ENCODE measurements at places on chromosomes 7 and 10.

DNA sequence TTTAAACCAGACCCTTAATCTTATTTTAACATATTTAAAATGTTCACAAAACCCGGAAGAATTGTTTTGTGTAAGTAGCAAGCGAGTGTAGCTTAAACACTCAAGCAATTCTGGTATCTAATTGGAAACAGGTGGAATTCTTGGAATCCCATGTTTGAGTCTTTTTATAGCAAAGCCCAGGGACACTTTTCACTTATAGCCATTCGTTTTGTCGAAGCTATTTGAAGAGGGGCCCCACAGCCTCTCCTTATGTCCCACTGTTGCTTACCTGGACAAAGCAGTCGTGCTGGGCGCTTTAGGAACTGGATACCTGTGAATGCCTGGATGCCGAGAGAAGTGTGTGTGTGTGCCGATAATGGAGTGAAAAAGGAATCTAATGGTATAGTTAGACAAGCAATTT, 3.3 kb downstream of the CUX1 start:
- DNase-seq: no peak

- DNase-seq: no peak
Observed at GRCh38 chr7:43538404-43538771, 44.5 kb upstream of the STK17A start.

GRCh38 chr10:5159126-5159525, 25.8 kb downstream of the AKR1C8 start:
- no peak for DNase-seq

DNA sequence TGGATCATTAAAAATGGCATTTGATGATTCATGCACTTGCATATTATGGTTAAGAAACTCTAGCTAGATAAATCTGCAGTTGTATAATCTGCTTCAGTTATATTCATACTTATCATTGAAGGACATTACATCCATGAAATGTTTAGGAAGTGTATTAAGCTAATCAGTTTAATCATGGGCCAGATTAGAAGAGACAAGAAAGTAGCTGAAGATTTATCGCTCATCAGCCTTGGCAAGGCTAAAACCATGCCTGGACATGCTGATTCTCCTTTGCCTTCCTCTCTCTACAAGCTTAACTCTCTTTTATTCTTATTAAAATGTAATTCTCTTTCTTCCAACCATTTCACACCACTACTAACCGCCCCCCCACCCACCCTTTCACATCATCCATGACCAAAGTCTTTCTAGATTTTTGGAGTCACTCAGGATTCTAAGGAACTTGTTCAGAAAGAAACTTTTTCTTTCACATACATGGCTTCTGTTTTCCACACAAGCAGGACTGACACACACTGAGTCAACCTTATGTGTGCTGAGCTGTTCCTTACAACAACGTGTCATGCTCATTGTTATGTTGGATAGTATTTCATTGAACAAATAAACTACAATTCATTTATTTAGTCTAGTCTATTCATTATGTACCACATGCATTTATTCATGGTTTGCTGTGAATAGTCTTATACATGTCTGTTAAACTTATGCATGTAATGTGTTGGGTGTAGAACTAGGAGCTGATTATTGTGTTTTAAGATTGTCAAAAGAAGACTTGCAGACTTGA, 227.3 kb upstream of the SP8 start:
- DNase-seq: no peak
